ENCODE measurements at places on chromosomes 1 and 21.

GRCh38 chr1:1122981-1123480 lies 7.1 kb upstream of the C1orf159 start:
- no peak for DNase-seq

- DNase-seq: no peak
Measured at GRCh38 chr1:221100611-221101010, 221.4 kb downstream of the HLX start.

DNA sequence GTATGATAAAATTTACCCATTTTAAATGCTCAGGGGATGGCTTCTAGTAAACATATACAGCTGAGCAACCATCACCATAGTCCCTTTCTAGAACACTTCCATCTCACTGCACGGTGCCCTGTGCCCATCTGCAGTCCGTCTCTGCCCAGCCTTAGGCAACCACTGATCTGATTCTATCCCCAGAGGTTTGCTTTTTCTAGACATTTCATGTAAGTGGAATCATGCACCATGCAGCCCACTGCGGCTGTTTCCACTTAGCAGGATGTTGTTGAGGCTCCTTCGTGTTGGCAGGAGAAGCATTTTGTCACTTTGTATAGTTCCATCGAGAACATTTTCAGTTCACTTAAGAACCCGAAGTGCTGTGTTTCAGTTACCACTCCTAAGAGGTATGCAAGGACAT lies 27.8 kb upstream of the VAMP3 start:
- DNase-seq: no peak

DNA sequence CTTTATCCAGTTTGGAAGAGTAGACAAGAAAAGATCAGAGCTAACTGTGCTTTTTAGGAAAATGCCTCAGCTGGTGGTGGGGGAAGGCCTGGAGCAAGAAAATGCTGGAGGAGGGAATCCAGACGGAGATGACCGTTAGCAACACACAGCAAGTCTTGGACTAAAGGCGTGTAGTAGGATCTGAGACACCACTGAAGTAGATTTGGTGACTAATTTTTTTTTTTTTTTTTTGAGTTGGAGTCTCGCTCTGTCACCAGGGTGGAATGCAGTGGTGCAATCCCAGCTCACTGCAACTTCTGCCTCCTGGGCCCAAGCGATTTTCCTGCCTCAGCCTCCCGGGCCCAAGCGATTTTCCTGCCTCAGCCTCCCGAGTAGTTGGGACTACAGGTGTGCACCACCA lies 41.2 kb downstream of the LPAR3 start:
- DNase-seq: no peak

DNA sequence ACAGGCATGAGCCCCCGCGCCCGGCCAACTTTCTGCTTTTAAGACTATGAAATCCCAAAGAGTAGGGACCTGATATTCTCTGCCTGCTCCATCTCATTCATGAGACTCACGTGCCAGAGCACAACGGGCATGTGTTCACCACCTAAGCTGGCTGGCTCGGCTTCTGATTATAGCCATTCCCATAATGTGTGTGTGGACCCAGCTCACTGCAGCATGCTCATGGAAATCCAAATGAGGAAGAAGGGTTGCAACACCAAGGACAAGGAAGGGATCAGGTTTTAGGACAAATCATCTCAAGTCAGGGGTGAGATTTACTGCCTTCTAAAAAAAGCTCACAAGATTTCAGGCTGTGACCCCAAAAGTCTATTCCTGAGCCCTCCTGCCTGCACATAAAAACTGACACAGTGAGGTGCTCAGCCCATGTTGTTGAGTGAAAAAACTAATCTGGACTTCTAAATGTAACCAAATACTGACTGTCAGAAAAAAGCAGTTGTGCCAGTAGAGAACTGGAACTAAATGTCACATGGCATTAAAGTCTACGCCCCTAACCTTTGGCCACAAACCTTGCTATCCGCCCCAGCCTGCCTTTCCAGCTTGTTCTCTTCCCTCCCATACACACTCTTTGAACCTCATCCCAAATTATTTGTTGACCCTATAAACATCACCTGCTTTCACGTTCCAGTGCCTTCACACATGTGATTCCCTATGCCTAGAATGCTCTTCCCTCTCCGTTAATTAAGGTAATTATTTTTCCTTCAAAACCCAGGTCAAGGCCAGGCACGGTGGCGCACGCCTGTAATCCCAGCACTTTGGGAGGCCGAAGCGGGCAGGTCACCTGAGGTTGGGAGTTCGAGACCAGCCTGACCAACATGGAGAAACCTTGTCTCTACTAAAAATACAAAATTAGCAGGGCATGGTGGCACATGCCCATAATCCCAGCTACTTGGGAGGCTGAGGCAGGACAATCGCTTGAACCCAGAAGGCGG lies 9.1 kb upstream of the COA7 start:
- DNase-seq: no peak

All from stimulated activated naive B cell treated with anti-CD40 and anti-IgM and Interleukin-4, amounts not matched to agents 10 μg/mL and 1 μg/mL and 100 μg/mL, for 72 hours (primary cell).